Fibroblast of lung (primary cell): ENCODE measurements at places on chromosomes 6 and 20.

- no peak for DNase-seq
Observed at GRCh38 chr6:73028893-73029450, 196.3 kb downstream of the KHDC1L start.

DNA sequence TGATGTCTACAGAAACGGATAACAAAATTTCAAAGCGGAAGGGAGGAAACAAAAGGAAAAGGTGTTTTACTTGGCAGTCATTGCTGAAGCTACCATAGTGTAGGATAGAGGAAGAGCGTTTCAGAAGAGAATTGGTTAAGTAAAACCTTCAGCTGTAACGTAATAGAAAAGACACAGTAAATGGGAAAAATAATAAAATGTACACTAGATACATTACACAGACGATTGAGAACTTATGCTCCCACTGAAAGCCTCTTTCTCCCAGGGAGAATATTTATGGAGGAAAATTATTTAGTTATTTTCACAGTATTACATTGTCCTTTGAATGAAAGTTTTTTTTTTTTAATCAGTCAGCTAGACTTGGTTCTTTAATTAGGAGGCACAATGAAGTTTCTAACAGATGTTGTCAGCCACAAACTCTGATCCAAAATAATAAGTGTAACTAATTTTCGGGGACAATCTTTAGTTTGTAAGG, 90.7 kb upstream of the PRDM1 start:
- peak; percentile 42 for DNase-seq

GRCh38 chr6:157163434-157164159, 159.7 kb downstream of the TMEM242 start:
- no peak for DNase-seq

- DNase-seq = no peak
Observed at GRCh38 chr6:20069021-20069522, 143.2 kb downstream of the MBOAT1 start.

DNA sequence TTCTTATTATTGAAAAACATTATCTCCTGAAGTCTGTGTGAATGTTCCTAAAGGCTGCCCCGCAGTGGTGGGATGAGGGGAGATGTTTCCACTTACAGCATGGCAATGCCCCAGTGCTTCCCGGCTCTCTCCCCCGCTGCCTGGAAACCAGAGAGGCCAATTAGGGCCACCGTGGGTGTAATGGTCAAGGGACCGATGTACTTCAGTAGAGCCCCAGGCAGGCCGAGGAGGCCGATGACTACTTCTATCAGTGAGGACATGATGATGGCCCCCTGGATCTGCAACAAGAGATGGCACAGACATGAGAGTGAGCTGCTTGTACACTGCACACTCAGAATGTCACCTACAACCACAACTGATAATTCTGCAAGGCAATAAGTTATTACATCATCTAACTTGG, 117.8 kb downstream of the SLC23A2 start:
- DNase-seq = no peak

DNA sequence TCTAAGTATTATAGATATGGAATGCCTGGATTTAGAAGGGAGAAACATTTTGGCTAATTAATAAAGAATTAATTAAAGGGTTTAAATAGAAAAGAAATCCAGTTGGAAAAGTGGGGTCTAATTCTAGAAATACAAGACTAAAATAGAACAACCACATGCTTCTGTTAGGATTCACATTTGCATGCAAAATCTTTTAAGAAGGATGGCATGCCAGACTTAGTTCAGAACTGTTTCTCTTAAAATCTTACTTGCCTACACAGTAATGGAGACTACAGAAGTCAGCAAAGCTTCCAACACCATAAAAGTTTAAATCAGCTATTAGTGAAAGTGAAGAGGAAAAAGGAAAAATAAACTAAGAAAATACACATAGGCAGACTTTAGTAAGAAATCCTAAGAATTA, 32.7 kb upstream of the KATNA1 start:
- DNase-seq = no peak
